ENCODE measurements at places on chromosomes 13 and 19.

- no peak for DNase-seq
These were observed 24.3 kb downstream of the AMER2 start for GRCh38 chr13:25147638-25148401.

DNA sequence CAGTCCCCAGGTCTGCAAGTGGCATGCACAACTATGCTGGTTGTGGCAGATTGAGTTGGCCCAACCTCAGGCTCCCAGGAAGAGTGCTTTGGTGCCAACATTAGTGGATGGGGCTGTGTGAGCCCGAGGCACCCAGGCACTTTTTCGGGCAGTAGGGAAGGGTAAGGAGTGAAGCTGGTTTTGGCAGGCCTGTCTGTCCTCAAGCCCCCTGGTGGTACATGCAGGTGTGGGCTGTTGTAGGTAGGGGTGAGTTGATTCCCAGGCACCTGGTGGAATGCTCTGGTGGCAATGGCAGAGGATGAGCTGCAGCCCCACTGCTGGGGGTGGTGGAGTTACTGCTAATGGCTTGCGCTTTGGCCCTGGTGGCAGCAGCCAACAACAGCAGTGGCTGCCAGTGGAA lies 723.7 kb upstream of the SLITRK1 start:
- no peak for DNase-seq

GRCh38 chr13:99377641-99378040 lies 70.4 kb upstream of the GPR183 start:
- no peak for DNase-seq

DNA sequence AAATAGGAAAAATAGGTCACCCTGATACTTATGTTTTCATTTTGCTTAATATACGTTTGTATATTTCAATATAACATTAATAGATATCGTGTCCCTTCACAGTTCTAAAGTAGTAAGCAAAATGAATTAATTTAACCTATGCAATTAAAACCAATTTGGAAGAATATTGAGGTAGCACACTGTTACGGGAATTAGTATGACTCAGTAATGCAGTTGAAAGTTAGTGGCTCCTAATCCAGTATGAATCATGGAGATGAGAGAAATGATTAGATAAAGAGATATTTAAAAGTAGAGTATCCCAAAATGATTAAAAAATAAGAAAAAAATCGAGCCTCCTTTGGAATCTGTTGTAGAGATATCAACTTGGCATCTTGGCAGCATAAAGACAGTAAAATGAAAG lies 177.0 kb upstream of the SLITRK6 start:
- no peak for DNase-seq

GRCh38 chr13:99777873-99778272 lies 193.7 kb downstream of the ZIC5 start:
- DNase-seq = no peak

Data from hematopoietic multipotent progenitor cell treated with erythropoietin and hydrocortisone succinate and interleukin-3 and kit ligand, for 15 days (in vitro differentiated cells).